ENCODE measurements at places on chromosomes 1 and 21.

- DNase-seq = no peak
Observed at GRCh38 chr1:89610457-89611011, 22.4 kb upstream of the LRRC8C start.

DNA sequence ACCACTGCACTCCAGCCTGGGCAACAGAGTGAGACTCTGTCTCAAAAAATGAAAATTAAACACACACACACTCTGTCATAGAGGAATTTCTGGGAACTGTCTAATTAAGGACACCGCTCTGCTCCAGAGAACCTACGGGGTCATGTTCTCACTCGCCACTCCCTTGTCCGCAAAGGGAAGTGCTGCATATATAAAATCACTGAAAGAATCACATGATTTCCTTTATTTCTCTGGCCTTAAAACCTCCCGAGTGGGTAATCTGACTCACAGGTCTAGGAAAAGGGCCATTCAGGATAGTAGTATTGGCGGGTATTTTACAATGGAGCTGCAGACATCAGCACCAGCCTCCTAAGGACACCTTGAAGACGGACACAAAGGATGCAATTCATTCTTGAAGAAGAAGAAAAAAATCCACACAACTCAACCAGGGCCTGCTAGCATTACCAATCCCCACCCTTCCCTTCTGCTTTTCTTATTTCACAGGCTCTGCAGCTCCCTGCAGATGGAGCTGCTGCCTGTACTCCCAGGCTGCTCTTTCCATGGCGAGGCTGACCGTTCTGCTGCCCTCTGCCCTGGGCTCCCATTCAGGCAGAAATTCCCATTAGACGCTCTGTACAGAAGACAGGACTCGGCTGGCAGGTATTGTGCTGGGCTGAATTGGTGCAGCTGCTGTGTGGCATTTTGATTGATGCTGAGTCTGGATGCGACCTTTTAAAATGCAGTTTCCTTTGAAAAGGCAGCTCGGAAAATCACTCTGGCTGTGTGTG lies 53.3 kb upstream of the FAM89A start:
- no peak for DNase-seq

GRCh38 chr21:39315603-39316445 lies 2.4 kb upstream of the BRWD1 start:
- no peak for DNase-seq

DNA sequence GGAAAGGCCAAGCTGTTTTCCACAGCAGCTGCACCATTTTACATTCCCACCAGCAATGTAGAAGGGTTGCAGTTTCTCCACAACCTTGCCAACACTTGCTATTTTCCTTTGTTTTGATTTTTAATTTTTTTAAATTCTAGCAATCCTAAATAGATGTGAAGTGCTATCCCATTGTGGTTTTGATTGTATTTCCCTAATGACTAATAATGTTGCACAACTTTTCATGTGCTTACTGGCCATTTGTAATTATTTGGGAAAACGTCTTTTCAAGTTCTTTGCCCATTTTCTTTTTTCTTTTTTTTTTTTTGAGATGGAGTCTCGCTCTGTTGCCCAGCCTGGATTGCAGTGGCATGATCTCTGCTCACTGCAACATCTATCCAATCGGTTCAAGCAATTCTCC lies 53.9 kb downstream of the VCAM1 start:
- DNase-seq = no peak

DNA sequence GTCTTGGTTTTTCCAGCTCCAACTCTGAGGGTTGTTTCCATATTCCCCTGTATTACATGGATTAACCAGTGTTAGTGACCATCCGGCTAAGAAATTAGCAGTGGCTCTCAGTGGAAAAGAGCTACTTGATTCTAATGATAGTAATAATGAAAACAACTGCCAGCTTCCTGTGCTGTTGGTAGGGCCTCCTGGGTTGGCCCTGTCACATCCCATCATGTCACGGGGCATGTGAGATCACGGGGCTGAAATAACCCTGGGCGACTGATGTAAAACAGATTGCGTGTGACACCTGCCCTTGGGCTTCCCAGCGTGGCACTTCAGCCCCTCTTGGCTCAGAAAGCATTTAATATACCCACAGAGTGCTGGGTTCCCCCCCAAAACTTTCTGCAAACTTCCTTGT lies 149.0 kb downstream of the ROR1 start:
- no peak for DNase-seq

GRCh38 chr1:94515296-94515947 lies 26.1 kb downstream of the F3 start:
- no peak for DNase-seq

DNA sequence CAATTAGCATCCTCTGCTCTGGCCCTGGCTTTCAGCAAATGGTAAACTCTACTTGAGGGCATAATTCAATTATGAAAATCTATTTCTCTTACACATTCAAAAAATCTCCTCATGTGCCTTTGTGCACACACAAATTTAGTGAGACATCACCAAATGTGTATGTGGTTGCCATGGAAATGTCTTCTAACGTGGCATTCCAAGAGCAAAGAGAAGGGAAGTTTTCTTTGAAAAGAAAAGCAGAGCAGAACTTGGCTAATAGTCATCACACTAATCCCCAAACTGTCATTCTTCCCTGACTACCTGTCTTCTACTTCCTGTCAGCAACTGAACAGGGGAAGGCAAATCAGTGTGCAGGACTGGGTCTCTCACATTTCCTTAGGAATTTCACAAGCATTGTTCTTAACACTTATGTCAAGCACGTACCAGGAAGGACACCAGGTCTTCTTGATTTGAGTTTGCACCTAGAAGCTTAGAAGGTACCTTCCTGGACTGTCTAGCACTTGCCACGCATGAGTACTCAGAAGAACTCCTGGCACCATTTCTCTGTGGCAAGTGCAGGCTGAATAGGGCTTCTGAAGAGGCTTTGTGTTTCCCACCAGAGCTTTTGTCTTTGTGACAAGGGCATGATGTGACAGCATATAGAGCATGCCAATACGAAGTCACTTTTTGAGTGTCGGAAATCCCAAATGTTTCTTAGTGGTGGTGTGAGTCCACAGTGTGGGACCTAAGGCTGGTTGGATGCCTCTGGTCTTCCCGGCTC lies 32.3 kb downstream of the MAN1C1 start:
- DNase-seq = no peak

DNA sequence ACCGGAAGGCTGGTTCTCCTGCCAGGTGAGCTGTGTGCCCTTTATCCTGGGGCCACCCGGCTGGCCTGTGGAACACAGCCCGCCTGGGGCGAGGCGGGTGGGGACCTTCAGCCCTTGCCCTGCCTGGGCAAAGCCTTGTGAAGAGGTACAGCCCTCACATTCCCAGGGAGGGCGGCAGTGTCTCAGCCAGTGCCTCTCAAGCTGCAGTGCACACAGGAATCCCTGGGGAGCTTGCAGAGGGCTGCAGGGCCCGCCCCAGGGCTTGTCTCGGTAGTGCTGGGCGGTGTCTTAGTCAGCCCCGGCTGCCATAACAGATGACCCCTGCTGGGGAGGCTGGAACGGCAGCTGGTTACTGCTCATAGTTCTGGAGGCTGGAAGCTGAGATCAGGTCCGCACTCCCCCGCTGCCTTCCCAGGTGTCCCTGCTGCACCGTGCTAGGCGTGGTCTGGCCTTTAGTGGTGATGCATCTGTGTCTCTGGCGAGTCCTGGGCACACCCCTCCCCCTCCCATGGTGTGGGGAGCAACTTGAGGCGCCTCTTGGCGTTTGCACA lies 12.6 kb downstream of the DFFB start:
- DNase-seq = no peak

- DNase-seq = no peak
Observed at GRCh38 chr1:219220945-219221344, 47.3 kb downstream of the LYPLAL1 start.

- no peak for DNase-seq
Observed at GRCh38 chr1:29197590-29197924, 15.9 kb upstream of the SRSF4 start.

DNA sequence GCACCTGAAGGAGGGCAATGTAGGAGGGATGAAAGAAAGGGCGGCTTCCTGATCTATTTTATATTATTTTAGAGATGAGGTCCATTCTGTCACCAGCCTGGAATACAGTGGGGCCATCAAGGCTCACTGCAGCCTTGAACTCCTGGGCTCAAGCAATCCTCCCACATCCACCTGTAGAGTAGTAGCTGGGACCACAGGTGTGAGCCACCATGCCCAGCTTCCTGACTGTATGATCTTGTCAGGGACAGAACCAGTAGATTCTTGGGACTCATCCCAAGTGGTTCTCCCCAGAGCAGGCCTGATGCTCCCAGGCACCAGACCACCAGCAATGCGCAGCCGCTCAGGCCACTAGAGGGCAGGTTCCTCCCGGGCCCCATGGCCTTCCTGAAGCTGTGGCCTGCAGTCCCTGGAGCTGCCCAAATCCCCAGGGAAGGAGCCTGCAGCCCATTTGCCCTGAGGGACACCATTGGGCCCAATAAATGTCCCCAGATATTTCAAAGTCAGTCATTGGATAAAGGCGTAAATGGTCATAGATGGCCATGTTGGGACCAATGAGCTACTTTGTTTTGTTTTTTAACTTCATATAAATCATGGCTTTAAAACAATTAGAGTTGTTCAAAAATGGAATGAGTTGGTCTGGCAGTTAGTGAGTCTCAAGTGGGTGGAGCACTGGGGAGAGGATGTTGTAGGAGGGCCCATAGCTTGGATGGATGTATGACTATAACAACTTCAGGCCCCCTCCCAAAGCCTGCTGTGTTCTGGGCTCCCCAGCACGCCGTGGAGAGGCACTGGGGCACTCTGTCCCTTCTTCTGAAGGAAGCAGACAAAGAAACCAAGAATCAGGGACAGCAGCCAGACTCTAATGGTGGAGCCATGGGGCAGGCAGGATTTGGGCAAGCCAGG lies 44.7 kb upstream of the GOLT1A start:
- DNase-seq = peak; percentile 29

- DNase-seq = no peak
Observed at GRCh38 chr1:115282807-115283208, 55.2 kb downstream of the NGF start.

DNA sequence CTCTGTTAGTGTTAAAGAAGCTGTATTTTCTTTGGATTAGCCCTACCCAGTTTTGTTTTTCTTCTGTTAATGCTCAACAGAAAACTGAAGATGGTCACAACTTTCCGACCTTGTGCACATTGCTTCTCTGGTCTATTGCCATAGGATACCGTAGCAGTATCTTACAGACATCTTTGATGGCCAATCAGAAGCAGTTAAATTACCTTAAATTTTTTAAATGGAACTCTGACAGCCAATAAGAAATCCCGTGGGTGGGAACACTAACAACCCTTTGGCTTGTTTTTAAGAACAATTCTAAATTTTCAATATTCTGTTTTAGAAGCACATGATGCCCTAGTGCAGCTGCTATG lies 17.2 kb downstream of the NFYC start:
- DNase-seq = peak; percentile 30

DNA sequence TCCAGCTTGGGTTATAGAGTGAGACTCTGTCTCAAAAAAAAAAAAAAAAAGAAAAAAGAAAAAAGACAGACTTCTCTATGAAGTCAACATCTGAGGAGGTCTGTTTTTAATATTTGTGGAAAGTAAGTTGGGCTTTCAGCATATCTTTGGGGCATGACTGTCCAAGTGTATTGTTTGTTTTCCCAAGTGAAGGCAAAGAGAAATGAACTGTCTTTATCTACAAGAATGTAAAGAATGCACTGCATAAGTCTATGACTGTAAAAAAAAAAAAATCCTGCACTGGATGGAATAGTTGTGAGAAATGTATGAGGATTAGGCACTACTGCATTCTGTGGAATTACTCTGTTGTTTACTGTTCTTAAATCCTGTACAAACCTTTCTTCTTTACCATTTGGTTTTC lies 45.6 kb upstream of the TMEM61 start:
- no peak for DNase-seq

DNA sequence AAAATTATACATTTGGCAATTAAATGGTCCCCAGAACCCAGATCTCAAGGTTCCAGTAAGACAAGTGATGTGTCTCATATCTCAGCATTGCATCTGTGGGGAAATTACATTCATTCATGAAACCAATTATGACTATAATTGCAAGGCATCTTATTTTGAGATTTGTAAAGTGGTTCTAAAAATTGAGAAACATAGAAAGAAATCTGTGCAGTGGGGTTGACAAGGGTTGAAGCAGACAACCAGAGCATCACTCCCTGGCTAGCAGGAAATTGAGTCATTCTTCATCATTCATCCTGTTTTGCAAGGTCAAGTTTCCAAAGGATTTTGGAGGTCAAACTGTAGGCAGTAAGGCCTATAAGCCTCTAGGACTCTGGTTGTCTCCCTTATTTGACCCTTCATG lies 25.1 kb upstream of the MROH9 start:
- no peak for DNase-seq

- no peak for DNase-seq
Observed at GRCh38 chr1:230114237-230114651, 47.2 kb downstream of the GALNT2 start.

GRCh38 chr1:215132156-215132555 lies 49.6 kb downstream of the KCNK2 start:
- no peak for DNase-seq

DNA sequence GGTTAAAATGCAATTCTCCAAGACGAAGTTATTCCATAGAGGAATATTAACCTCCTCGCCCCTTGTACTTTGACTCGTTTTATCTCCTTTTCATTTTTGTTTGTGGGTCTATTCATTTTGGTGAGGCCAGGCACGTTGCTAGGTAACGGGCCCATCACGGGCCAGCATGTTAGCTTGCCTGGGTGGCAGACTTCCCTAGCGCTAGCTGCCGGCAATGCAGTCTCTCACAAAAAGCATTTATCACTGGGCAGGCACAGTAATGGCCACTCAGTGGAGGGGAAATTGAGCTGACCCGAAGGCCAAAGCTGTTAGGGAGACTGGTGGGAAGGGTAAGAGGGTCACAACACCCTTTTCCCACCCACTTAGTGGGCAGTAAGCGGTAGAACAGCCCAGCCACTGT lies 234.4 kb upstream of the FOXD3 start:
- no peak for DNase-seq

DNA sequence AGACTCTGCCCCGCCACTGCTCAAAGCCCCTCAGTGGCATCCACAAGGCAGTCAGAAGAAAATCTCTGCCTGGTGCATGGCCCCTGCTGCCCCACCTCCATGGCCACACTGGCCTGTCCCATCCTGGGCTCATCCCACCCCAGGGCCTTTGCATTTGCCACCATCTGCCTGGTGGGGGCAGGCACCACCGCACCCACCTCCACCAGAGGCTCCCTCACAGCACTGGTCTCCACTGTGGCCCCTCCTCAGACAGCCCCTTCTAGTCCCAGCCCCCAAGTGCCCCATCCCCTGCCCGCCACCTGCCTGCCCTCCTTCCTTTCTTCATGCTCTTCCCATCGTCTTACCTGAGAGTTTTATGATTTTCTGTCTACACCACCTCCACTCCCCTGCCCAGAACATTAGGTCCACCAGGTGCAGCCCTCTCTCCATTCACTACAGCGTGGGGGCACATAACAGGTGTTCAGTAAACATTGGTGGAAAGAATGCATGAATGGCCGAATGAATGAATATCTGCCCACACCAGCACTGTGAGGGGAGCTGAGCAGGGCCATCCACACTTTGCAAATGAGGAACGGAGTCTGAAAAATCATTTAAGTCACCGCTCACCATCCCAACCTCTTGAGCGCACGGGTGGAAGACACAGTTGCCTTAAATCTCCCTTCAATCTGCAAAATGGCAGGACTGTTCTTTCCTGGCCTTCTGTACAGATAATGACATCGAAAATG lies 2.1 kb downstream of the PRDM15 start:
- DNase-seq = no peak

- no peak for DNase-seq
Observed at GRCh38 chr1:224339442-224340033, 9.6 kb upstream of the NVL start.

GRCh38 chr1:231019711-231020110 lies 20.3 kb downstream of the FAM89A start:
- DNase-seq = no peak

GRCh38 chr1:185720633-185721272 lies 13.4 kb upstream of the HMCN1 start:
- no peak for DNase-seq

Measured in GM18507 (cell line).